NCI-H446 (cell line): ENCODE measurements at places on chromosomes 6 and 20.

- DNase-seq: peak; percentile 29
Observed at GRCh38 chr6:53793318-53794136, 1.3 kb upstream of the LRRC1 start.

DNA sequence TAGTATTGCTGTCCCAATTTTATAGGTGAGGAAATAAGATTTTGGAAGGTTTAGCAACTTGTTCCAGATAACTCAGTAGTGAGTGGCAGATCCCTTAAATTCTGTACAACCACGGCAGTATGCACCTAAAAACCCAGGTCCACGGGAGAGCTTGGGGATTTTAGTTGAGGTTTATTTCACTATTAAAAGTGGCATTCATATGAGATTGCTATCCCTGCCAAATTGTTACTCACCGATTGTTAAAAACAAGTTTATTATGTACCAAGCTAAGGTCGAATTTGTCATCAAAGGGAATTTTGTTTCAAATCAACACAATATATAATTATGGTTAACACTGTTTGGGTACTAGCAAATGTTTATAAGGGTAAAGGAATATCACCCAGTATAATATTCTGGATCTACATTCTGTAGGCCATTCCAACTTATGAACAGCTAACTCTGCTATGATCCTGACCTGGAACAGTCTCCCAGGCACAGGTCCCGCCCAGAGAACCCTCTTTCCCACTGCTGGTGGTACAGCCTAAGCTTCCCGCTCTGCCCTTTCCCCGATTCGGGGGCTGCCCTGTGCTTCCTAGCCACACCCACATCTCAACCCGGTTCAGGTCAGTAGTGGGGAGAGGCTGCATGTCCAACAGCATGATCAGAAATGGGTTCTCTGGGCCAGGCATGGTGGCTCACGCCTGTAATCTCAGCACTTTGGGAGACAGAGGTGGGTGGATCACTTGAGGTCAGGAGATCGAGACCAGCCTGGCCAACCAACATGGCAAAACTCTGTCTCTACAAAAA lies 24.9 kb downstream of the GPLD1 start:
- no peak for DNase-seq

DNA sequence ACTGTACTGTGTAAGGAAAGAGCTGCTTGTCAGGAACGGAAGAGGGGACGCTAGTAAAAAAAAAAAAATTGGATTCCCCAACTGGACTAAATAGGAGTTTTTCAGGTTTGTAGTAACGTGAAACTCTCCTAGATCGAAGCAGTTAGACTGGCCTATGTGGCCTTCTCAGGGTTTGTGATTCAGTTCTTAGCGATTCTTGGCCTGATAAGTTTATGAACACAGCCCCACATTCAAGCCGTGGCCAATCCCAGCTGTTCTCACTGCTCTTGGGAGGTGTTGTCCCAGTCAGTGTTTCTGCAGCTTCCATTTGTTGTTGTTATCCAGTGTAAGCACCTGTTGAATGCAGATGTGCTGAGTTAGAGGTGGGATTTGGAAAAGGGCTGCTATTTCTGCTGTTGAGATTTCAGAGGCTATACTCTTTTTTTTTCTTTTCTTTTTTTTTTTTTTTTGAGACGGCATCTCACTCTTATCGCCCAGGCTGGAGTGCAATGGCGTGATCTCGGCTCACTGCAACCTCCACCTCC lies 29.7 kb downstream of the TAF8 start:
- DNase-seq: no peak

DNA sequence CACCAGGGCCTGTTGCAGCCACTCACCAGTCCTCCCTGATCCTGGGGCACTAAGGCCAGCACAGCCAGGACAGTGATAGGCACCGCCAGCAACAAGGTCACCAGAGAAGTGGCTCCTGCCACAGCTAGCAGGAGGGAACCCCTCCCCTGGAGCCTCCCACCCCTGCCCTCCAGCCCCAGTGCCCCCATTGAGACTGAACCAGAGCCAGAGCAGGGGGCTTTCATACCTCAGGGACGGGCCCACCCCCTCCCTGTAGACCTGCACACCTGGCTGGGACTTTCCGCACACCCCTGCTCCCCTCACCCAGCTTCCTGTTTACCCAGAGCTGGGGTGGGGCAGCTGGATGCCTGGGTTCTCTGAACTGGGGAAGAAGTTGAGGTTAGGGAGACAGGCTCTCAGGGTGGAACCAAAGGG lies at the start of gene LTB:
Gene LTB, minus strand, starts transcription at position 195 of the 414 bp plus-strand sequence. Its CDS starts 7 bp downstream, at position 188.
- no peak for DNase-seq

DNA sequence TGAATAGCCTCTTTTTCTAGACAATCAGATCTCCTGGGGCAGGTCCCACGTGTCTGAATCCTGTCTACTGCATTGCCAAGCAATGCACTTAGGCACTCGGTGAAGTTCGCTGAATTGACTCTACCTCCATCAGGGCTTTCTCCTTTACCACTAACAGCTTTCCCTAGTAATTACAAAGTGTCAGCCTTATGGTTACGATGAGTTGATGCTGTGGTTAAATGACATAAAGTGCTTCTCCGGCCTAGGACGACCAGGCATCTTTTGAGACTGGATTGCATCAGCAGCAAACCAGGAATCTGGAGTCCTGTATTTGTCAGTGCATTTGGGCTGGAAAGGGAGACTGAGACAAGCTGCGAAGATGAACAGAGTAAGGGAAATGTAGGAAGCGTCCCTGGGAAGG lies 21.5 kb downstream of the NOX3 start:
- no peak for DNase-seq
